ENCODE measurements at places on chromosomes 5 and 9.
A peak's percentile ranks its signal among the peaks of the same experiment; 100 is the strongest.

DNA sequence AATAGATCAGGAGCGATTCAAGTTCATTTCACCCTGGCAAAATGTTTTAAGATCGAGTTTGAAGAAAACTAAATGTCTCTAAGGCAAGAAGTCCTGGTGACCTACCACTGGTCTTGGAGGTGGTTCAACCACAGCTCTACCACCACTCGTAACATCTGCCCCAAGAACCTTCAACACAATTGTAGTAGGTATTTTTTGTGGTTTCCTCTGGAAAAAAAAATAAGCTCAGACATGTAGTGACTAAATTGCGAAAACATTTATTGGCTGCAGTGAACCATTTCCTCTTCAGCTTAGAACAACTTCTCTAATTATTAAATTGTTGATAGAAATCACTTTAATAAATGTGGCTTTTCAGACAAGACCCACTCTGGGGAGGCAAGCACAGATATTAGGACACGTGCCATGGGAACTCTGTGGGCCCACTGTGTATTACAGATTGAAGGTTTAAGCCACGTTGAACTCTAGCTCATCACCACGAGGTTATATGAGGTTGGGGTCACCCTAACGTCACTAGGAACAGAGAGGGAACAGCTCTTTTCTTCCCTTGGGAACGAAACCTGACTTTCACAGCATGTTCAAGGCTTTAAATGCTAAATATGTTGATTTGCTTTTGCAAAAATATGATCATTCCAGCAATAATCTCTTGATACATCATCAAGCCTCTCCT is 142.9 kb downstream of the HSD17B3 start:
- DNase-seq = no peak

- no peak for DNase-seq
These were observed 59.9 kb downstream of the VAV2 start for GRCh38 chr9:133932181-133932580.

DNA sequence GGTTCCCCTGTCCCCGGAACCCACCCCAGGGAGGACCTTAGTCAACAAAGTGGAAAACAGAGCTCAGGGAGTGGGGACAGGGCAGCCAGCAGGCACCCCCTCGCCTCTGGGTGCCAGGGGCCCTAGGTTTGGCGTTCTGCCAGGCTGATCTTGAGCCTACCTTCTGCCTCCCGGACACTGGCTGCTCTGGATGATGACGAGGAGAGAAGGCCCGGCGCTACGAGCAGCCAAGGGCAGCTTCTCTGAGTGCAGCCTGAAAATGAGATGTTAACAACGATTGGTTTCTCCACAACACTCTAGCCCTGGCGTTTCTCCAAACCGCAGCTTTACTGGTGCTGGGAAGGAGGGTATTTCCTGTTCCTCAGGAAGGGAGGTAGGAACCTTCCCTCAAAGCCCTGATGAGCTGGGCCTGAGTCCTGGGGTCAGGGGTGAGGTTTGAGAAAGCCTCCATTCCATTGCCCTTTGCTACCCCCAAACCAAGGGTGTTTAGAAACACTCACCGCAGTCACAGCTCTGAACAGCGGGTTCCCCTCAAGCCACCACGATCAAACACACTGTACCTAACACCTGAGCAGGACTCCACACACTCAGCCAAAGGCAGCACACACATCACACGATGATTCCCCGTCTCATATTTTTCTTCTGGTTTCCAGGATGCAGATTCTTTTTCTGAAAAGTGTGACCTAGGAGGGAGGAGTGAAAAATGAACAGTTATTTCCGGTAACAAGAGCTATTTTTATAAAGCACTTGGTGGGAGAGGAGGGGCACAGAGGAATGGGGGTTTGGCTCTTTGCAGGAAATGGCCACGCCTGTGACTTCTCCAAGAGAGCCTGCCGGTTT is at the start of gene STING1:
TSS of gene STING1 (minus strand) at position 709 of the 840 bp plus-strand sequence. CDS start 1,054 bp downstream, outside the sequence.
- no peak for DNase-seq

GRCh38 chr9:114056527-114056926 is 21.6 kb downstream of the AMBP start:
- no peak for DNase-seq

DNA sequence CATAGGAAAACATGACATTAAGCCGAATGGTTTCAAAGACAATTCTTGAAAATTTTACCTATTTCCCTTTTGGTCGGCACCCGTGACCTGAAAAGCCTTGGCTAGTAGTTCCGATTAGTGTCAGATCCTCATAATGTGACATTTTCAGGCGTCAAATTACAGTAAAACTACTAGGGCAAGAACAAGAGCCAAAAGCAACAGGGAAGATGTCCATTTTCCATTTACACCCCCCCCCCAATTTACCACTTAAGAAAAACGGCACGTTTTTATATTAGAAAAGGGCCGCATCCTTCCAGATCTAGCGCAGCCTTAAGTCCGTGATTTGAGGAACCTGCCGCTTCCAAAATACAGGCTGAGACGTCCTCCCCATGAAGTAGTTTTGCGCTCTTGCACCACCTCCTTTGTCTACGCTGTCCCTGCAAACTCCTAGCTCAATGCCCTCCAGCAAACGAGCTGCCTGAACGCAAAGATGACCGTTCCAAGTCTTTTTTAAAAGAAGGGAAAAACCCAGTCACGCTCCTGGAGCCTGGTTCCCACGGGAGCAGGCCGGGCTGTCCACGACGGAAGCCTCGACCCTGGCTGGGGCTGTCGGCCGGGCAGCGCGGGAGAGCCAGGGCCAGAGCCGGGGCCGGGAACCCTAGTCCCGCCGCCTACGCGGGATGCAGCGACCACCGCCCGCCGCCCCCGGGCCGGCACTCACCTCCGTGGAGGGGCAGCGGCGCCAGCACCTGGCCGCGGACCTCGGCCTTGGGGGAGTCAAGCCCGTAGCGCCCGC is 616 bp downstream of the RNF130 start:
- peak; percentile 64 for DNase-seq

GRCh38 chr9:83956086-83956435 is 24.0 kb downstream of the HNRNPK start:
- peak; percentile 52 for DNase-seq

GRCh38 chr5:18932081-18932480 is 1055.9 kb downstream of the CDH18 start:
- DNase-seq = no peak

DNA sequence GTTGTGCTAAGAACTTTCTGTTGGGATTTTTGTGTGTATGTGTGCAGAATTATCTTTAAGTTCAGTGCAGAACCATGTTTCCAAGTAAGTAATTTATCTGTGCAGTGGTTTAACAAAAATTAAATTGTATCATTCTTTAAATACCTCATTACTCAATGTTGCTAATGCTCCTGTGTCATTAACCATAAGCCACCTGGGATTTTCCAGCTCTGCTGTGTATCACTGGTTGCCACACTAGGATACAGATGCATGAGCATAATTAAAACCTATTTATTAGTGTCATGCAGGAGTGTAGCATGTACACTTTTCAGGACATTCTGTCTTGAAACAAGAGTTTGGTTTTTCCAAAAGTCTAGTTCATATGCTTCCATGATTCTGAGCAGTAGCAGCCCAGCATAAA is 120.4 kb upstream of the PTGER4 start:
- no peak for DNase-seq

- DNase-seq = peak; percentile 43
These were observed 30.4 kb downstream of the GADD45G start for GRCh38 chr9:89634995-89635742.

GRCh38 chr9:101567725-101568350 is 26.9 kb downstream of the PPP3R2 start:
- DNase-seq = no peak

GRCh38 chr5:104431981-104432380 is 869.4 kb upstream of the NUDT12 start:
- DNase-seq = no peak

DNA sequence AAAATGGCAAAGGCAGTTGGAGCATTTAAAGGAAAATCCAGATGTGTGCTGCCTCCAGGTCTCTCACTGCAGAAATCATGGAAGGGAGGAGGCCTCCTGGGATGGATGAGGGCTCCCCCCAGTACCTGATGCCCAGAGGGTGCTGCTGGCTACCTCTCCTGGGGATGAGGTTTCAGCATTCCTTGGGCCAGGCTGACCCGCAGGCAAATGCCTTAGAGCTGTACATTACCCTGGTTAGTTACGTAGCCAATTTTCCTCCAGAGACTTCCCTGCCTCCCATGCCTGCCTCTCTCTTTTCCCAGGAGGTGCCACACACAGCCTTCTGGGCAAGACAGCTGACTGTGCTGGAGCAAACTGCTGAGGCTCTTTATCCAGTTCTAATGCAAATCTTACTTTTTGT is 65.3 kb downstream of the RGS3 start:
- no peak for DNase-seq

DNA sequence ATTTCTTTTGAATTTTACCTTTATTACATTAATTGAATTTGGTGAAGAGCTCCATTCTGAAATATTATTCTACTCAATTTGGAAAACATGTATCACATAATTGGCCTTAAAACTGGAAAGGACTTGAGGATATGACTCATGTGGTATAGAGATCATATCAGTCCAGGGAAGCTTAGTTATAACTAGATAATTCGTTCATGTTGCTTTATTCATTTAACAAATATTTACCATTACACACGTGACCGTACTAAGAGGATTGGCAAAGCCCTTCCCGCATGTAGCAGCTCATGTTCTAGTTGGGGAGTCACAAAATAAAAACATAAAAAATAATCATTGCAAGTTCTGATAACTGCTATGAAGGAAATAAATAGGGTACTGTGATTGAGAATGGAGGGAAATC is 1816.5 kb downstream of the MAT2B start:
- DNase-seq = peak; percentile 45

DNA sequence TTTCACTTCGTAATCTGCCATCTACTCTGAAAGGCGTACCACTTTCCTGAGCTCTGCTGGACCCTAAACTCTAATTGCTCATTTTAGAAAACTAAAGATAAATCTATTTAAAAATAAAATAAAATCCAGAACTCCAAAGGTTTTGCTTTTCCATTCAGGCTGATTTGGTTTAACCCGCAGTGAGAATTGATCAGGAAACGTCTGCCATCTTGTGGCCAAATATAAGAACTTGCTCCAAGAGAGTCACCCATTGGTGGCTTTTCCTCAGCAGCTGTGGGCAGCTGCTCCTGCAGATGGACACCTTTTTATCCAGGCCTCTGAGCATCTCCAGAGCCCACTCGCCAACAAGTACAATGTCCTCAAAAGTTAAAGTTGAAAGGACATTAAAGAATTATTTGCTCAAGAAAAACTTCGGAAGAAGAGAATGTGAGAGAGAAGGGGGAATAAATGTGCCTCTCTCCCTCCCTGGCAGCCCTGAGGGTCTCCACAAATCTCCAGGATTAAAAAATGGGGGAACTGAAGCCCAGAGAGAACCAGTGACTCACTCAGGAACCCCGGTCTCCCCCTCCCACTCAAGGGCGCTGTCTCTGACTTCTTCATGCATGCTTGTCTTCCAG is 4.1 kb downstream of the SAXO1 start:
- DNase-seq = peak; percentile 77

- DNase-seq = no peak
These were observed 65.5 kb upstream of the LIFR start for GRCh38 chr5:38621840-38622437.

DNA sequence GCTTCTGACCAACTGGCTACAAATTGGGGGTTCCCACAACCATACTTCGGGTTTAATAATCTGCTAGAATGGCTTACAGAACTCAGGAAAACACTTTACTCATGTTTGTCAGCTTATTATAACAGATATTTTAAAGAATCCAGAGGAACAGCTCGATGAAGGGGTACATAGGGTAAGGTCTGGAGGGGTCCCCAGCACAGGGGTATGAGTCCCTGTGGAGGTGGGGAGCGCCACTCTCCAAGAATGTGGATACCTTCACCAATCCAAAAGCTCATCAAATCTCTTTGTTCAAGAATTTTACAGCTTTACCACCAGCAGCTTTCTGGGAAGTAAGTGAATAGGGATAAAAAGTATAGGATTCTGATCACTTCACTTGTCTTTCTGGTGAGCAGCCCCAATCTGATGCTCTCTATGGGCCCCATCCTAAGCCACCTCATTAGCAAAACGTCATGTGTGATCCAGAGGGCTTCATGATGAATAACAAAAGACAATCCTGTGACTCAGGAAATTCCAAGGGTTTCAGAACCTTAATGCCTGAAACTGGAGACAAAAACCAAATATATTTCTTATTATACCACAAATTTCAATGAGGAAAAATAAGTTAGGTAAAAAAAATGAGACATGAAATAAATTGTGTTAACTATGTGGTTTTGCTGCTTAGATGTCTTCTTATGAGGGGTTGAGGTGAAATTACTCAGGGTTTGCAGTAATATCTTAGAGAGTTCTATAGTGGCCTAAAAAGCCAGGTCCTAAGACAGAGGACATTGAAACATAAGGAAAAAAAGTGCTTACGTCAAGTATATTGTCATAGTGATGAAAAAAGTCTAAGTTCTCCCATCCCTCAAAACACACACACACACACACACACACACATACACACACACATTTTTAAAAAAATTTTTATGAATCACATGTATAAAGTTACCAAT is 290.5 kb downstream of the ANXA1 start:
- peak; percentile 26 for DNase-seq

- DNase-seq = no peak
These were observed 68.5 kb downstream of the GLDC start for GRCh38 chr9:6576987-6577386.

DNA sequence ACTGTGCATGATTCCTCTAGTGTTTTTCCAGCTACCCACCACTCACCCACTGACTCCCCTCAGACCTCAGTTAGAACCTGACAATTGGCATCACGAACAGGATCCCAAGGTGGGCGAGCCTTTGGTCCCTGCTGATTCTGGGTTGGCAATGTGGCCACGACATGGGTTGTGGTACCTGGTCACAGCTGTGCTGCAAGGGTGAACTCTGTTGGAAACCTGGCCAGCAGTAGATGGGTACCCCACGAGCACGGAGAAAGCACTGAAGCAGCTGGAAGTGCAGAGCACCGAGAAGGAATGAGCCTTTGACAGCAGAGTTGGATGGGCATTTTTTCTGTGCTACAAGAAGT is 180.1 kb downstream of the PDE4D start:
- no peak for DNase-seq

DNA sequence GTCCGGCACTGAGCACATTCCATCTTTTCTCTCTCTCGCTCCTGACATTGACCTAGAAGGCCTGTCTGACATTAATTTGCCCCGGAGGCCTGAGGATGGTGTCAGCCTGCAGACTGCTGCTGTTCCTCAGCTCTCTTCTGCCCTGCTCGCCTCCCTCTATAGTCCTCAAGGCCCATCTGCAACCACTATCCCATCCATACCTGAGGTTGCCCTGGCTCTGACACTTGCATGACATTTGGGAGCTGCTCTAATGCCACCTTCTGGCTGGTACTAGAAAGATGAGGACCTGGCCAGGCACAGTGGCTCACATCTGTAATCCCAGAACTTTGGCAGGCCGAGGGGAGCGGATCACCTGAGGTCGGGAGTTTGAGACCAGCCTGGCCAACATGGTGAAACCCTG is 38.6 kb upstream of the GGTA1 start:
- no peak for DNase-seq

GRCh38 chr9:113386571-113387393 is 10.0 kb upstream of the HDHD3 start:
- DNase-seq = no peak

DNA sequence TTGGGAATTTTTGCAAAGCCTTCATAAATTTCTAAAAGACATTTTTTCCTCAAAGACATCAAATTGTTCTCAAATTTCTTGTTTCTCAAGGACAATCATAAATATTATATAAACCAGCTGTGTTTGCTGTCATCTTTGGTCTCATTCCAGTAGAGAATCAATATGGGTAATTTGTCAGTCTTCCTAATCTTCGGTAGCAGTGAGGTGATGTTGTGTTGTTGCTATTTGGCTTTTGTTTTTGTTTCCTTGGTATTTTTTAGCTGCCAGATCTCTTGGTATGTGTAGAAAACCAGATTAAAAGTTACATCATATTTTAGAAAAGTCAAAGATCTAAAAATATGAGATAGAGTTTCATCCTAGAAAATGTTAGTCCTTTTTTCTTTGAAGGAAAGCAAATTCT is 87.5 kb downstream of the CAMK4 start:
- no peak for DNase-seq

- no peak for DNase-seq
These were observed 102.7 kb upstream of the VCAN start for GRCh38 chr5:83368835-83369234.
